Activated naive CD4-positive, alpha-beta T cell treated with anti-CD3 and anti-CD28 coated beads, Interleukin-2, amount 50 U/mL, for 72 hours (primary cell): ENCODE measurements at places on chromosomes 3 and 15.

- no peak for DNase-seq
These were observed 69.5 kb downstream of the KCNAB1 start for GRCh38 chr3:156189927-156190326.

- DNase-seq = no peak
These were observed 9.9 kb downstream of the FILIP1L start for GRCh38 chr3:100104442-100104798.

GRCh38 chr3:150737874-150738679 lies 24.9 kb downstream of the SIAH2 start:
- DNase-seq = peak; percentile 58

DNA sequence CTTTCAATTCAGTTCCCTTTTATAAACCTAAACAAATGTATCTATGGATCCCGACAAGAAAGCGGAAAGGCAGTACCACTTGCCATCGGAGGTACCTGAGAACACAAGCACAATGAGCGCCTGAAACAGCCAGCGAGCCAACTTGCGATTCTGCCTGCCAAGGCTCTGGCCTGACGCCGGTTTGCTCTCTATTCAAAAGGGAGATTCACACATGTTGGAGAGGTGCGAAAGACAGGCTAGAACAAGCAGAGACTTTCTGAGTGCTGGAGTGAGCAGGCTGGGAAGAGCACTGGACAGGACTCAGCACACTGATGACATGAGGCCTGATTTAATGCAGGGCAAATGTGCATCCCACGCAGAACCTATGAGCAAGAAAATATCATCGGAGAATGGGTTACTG lies 17.7 kb upstream of the PRR23E start:
- DNase-seq = no peak
